ENCODE measurements at places on chromosomes 16 and 17.

- no peak for DNase-seq
These were observed 14.8 kb downstream of the FAM234A start for GRCh38 chr16:249431-249830.

DNA sequence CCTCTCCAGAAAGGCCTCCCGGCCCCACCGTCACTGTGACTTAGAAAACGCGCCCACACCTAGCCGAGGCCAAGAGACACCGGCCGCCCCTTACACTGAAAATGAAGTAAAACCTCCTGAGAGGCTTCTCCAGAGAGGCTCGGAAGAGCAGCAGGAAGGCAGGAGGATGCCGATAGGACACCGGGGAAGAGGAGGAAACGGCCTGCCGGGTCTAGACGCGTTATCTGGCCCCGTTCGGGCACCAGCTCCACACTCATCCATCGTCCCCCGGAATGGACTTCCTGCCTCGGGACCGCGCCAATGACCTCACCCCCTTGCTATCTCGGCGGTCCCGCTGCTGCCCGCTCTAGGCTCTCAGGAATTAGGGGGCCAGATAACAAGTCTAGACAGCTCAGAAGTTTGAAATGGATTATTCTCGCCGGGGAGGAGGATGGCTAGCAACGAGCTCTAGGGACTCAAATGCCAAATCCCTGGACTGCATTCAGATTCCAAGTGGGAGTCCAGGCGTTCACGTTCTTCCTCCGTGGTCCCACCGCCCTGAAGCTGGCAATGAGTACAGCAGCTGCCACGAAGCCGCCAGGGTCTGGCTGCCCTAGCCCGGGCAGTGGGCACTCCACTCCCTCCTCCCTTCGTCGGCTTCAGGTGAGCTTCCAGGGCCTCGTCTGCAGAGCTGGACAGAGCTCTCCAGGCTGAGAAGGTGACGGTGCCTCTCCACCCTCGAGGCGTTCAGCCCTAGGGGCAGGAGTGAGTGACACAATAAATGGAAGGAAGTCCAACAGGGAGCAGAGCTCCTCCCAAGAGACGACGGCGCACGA lies 350.9 kb downstream of the FOXL1 start:
- DNase-seq, result no peak

DNA sequence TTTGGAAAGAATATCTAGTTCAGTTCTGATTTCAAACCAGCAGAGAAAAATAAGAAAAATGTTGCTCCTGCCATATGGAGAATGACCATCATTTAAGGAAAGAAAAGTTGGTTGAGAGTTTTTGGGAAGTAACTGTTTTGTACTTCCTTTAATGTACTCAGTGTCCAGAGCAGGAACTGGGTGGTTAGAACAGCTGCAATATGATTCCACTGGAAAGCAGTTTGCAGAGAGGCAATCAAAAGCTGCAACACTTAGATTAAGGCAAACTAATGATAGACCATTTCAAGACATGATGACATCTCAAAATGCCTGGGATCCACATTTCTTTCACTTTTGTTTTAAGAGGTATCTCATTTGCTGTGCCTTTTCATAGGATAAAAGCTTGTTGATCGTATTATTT lies 313.3 kb upstream of the HSBP1 start:
- no peak for DNase-seq

DNA sequence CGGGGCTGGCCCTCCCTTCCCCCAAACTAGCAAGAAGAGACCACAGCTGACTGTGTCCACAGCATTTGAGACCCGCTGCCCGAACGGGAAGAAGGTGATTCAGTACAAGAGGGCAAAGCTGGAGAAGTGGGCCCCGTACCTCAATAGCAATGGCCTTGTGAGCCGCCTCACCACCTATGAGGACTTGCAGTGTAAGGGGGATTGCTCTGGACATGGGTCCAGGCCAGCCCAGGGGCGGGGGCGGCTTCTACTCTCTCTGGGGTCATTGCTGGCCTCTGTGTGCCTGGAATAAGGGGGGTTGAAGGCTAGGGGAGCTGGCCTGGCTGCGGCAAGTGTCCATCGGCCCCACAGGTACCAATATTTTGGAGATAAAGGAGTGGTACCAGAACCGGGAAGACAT lies 12.9 kb upstream of the KATNB1 start:
- no peak for DNase-seq

DNA sequence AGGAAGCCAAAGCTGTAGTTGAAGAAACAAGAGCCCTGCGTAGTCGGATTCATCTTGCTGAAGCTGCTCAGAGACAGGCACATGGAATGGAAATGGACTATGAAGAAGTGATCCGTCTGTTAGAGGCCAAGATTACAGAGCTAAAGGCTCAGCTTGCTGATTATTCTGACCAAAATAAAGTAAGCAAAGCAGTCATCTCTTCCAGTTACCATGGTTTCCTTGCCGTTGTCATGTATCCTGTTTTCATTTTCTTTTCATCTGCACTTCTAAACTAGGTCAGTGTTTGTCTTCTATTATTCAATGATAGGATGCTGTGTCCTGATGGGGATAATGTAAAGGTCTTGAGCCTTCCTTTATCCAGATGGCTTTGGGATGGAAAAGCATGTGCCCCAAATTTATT lies 104.3 kb downstream of the STXBP4 start:
- no peak for DNase-seq

DNA sequence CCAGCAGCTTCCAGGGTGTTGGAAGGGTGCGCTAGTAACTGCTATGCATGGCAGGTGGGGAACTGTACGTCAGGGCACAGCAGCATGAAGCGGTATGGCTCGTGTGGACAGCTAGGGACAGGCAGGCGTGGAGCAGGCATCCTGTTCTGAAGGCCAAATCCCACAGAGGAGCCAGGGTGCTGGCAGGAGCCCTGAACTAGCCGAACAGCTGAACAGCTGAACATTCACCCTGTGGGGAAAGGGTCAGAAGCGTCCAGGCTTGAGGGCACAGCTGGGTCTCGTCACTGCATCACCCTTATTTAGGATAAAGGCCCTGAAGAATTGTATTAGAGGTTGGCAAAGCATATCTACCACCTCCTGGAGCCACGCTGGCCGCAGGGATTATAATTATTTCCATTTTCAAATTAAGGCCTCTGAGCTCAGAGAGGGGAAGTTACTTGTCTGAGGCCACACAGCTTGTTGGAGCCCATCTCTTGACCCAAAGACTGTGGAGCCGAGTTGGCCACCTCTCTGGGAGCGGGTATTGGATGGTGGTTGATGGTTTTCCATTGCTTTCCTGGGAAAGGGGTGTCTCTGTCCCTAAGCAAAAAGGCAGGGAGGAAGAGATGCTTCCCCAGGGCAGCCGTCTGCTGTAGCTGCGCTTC lies 3.3 kb upstream of the STH start:
- no peak for DNase-seq

GRCh38 chr17:72682605-72683004 lies 409.9 kb downstream of the SLC39A11 start:
- peak; percentile 65 for DNase-seq

DNA sequence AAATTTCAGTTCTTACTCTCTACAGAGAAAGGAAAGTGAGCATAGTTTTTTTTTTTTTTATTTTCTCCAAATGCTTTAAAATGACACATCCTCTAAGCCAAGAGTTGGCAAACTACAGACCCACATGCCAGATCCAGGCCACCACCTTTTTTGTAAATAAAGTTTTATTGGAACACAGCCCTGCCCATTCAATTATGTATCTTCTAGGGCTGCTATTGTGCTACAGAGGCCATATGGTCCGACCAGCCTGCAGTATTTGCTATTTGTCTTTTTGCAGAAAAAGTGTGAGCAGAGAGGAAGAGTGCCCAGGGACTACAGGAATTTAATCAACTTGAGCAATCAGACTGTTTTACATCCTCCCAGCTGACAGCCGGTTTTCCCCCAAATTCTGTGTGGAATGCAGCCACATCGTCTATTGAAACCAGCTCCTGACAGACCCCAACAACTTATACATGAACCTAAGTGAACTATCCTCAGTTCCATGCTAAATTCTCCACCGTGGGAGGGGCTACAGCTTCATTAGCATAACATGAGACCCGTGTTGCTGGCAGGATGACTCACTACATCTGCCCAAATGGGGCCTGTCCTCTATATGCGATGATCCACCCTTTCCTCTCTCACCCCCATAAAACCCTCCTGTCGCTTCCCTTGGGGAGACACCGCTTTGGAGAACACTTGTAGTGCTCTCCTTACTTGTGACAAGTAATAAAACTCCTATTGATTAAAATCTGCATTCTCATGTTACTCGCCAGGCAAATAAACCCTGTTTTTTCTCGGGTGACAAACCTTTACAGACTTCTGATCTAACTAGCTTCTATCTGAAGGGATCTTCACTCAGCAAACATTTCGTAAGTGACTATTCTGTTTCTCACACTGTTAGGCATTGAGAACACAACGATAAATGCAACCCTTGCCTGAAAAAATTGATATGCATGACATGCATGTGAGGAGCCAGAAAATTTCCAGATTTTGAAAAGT lies 149.4 kb upstream of the HS3ST3A1 start:
- no peak for DNase-seq

DNA sequence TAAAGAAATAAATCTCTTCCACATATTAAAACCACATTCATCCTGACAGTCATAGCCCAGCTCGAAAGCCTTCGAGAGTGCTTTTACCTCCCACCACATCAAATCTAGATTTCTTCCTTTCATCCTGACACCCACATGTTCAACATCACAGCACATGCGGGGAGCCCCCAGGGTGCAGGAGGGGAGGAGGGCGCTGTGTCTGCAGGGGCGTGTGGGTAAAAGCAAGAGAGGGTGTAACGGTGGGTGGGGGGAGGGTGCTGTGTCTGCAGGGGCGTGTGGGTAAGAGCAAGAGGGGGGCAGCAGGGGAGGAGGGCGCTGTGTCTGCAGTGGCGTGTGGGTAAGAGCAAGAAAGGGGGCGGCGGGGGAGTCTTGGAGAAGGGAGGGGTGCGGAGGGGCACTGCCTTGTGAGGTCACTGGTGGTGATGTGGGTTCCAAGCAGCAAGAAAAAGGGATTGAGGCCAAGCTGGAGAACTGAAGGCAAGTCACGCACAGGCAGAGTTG lies 34.7 kb downstream of the ADCY9 start:
- DNase-seq, result no peak

DNA sequence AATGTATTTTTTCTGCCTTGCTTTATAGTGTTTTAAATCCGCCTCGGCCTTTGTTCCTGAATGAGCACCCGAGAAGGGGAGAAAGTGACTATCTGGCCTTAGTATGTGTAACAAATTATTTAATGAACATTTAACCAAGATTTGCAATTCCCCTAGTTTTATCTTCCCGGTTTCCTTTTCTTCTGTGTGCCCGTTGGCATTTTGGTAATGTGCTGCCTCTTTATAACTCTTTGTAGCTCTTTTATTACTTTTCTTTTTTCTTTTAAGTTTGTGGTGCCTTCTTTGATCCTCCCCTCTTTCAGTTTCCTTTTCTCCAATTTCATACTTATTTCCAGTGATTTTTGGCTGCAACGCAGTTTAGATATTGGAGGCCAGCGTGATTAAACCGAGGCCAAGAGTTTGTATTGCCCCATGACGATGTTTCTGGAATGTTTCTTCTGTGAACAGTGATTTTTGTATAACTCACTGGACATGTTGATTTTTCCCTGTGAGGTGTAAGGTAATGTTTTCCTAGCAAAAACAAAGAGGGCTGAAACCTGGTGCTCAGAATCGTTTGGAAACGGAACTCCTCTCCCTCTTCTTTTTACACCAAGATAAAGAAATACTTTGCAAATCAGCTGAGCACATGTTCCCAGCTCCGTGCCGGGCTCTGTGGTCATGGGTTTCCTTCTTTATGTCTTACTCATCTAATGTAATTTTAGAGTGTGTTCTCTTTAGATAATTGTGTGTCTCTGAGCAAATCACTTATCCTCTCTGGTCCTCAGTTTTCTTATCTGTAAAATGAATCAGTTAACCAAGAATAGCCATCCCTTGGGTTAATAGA lies 344.3 kb downstream of the WWOX start:
- DNase-seq, result no peak

GRCh38 chr17:31698751-31699150 lies 160.3 kb downstream of the COPRS start:
- DNase-seq, result no peak

GRCh38 chr16:11986521-11987057 lies 10.1 kb downstream of the SNX29 start:
- DNase-seq, result no peak

- DNase-seq, result no peak
These were observed 2.6 kb downstream of the PRAC1 start for GRCh38 chr17:48719642-48720265.

DNA sequence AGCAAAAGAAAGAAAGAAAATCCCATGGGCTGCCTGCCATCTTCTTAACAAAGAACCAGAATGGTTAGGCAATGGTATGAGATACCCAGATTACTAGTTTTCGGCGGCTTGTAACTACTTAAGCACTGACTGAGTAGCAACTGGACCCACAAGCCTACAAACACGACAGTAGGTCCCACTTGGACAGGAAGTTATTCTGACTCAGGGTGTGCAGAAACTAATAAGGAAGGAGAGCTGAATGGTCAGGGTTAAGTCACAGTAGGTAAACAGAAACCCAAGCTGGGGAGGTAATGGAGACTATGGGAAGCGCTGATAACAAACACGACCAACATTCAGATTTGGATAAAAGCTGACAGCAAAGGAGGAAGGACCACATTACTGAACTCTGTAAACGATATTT lies 10.4 kb upstream of the HLF start:
- no peak for DNase-seq

GRCh38 chr17:79078476-79079190 lies 4.0 kb downstream of the ENGASE start:
- no peak for DNase-seq

- no peak for DNase-seq
These were observed 181.9 kb downstream of the SPECC1 start for GRCh38 chr17:20191056-20191455.

- no peak for DNase-seq
These were observed 42.8 kb upstream of the GSE1 start for GRCh38 chr16:85570213-85570734.

GRCh38 chr16:66614161-66614802 lies 9.8 kb downstream of the CMTM3 start:
- DNase-seq, result no peak

DNA sequence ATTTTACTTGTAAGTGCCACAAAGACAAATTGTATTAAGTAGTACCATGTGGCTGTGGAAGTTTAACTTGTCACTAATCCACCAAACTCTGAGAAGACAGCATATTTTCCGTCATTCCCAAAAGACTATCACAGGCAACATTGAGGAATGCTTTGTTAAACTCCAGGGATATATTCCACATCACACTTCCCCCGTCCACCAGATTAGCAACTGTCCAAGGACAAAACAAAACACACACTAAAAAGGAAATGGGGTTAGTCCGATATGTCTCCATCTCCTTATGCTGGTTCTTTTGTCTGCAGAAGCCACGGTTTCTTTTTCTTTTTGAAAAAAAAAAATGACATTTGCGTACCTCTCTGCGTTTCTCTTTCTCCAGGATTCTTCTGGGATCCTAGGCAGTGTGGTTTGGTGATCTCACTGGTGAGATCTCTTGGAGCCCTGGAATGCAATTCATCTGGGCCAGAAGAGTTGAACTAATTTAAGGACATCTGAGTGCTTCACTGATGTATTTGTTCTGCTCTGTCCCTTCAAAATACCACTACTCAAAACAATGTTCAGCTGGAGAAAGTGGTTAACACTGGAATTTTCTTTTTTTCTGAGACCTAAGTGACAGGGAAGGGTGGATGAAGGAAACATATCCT lies 40.6 kb downstream of the PRKCB start:
- no peak for DNase-seq

- DNase-seq, result no peak
These were observed 13.1 kb upstream of the ACE start for GRCh38 chr17:63463771-63464170.

GRCh38 chr16:64696866-64697265 lies 425.0 kb downstream of the CDH11 start:
- no peak for DNase-seq

Data from Caki2 (cell line).